ENCODE measurements at places on chromosomes 4 and X.

DNA sequence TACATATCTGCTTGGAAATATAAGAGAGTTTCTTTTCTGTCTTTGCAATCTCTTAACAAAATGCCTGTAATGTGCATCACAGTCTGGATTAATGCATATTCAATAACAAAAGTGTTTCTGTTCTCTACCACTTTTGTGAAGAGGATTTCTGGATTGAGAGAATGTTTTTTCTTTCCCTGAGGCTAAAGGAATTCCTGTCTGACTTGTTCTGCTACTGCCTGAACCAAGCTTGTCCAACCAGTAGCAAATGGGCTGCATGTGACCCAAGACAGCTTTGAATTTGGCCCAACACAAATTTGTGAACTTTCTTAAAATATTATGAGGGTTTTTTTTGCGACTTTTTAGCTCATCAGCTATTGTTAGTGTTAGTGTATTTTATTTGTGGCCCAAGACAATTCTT is 1133.9 kb downstream of the SH3BGRL start:
- DNase-seq, result peak; percentile 29

DNA sequence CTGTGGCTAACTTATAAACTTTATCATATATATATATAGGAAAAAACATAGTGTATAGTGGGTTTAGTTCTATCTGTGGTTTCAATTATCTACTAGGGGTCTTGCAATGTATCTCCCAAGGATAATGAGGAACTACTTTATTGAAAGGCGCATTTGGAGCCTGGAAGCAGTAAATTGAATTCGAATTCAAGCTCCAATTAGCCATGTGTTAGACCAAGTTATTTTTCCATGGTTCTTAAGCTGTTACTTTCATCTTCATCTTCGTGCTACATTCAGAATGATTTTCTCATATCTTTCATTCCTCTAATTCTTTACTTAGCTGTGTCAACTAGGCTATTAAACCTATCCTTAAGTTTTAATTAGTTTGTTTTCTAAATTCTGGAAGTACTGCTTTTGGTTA is 27.2 kb upstream of the MANBA start:
- no peak for DNase-seq

DNA sequence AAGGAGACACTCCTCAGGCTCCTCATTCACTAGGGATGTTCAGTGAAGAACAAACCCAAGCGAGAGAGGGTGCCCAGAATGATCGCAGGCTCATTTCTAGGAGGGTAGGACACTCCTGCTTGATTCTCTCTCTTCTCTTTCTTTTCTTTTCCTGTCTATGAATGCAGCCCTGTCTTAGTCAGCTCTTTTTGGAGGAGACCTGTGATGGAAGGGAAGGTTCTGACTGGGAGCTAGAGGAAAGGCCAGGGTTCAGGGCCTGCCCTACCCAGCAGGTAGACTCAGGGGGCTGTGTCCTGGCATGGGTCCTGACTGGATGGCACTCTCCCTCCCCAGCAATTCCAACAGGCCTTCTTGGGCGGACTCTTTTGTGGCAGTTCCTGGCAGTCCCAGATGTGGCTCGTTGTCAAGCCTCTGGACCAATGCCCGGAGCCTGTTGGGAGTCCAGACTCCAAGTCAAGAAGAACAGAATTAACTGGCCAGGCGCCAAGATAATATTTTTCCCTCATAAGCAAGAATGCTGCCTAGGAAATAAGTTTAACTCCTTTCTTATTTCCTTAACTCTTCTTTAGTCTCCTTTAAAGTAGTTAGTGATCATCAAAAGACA is 139.4 kb upstream of the SCML1 start:
- peak; percentile 27 for DNase-seq

GRCh38 chr4:99783940-99784339 is 32.7 kb upstream of the DAPP1 start:
- DNase-seq, result no peak

- no peak for DNase-seq
Measured at GRCh38 chr4:127525608-127526007, 107.1 kb upstream of the INTU start.

- no peak for DNase-seq
Measured at GRCh38 chr4:165967486-165967885, 94.4 kb downstream of the TLL1 start.

DNA sequence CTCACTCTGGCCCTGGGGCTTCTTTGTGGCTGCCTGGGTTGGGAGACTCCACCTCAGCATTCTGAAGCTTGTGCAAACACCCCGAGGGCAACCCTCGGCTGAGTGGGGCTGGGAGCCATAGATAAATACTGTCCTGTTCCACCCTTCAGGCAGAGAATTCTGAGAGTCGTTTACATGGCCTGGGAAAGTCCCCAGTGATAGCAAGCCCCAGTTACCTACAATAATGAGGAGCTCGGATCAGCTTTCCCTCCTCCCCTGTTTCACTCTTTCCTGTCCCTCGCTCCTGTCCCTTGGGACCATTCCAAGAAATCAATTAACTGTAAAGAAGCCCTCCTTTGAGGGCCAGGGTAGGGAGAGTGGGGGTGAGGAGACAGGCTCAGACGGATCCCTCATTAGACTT is 31.6 kb upstream of the DDX3X start:
- DNase-seq, result no peak

GRCh38 chr4:37758226-37758625 is 68.3 kb upstream of the PGM2 start:
- DNase-seq, result peak; percentile 43

DNA sequence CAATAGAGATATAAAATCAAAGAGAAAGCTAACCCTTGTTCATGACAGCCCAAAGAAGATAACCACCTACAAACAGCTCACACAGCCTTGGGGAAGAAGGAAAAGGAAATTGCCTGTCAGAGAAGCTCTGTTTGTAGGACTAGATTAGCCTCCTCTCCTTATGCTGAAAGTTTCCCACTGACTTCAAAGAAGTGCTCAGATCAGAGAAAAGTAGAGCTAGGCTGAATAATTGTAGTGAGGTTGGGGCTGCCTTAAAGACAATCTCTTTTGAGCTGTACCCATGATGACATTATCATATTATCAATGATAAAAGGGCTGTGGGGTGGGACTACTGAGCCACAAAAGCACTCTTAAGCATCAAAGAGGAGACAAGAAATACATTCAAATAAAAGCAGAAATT is 223.0 kb upstream of the GALNT7 start:
- no peak for DNase-seq

GRCh38 chr4:97593248-97593647 is 550.0 kb downstream of the STPG2 start:
- no peak for DNase-seq

DNA sequence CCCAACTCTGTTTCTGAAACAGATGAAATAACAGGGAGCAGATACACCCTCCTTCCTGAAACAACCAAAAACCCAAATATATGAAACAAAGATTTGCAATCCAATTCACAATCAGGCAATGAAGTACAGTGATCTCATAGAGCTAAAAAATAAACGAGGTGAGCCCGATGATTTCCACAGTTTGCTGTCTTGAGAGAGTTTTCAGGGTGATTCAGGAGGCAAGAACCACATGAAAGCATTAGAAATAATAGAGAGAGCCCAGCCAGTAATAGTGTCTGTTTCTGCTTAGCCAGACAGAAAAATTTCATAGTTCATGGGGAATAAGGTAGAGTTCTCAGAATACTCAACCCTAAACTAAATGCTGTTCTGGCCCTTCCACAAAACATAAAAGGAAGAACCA is 296.2 kb downstream of the PDHA2 start:
- DNase-seq, result no peak

DNA sequence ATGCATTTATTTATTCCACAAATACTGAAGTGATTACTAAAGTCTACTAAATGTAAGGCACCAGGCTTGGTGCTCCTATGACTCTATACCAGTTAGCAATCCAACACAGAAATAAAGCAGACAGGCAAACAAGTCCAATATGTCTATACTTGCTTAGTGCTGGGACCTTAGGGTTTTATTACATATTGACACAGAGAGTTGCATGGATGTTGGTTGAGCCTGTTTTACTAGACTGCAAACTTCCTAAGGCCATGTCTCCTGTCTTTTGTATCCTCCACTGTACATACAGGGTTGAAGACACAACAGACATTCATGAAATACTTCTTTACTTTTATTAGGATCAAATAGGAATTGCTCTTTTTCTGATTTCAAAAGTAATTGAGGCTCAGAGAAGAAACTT is 69.0 kb downstream of the LNX1 start:
- DNase-seq, result peak; percentile 4

- peak; percentile 52 for DNase-seq
Measured at GRCh38 chr4:52425751-52426326, 233.3 kb downstream of the USP46 start.

DNA sequence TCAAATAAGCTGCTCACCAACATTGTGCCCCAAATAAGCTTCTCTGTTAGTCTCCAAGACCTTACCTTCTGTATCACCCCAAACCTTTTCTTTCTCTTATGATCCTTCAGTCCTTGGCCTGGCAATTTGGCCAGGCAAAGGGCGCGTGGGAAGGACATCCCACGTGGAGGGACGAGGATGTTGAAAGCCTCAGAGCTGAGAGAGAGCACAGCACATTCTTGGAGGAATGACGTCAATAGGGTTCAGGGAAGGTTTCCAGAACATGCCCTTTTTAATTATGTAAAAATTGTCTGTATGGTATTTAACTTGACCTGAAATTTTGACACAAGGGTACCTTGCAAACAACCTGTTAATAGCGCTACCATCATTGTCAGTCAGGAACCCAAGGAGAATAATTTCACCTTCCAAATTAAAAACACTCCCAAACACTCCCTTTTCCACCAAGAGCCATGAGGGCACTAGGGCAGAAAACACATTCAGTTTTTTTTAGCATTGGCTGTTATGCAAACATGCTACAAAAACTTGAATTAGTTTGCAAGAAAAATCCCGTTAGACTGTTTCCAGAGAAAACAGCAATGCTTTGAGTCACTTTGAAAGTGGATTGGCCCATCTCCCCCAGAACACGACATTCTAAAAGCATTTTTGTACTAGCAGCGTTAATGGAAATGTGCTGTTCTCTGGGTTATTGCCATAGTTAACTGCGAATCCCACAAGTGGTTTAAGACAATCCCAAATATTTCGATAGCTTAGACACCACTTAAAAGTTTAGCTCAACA is 183.2 kb upstream of the PUDP start:
- DNase-seq, result no peak

DNA sequence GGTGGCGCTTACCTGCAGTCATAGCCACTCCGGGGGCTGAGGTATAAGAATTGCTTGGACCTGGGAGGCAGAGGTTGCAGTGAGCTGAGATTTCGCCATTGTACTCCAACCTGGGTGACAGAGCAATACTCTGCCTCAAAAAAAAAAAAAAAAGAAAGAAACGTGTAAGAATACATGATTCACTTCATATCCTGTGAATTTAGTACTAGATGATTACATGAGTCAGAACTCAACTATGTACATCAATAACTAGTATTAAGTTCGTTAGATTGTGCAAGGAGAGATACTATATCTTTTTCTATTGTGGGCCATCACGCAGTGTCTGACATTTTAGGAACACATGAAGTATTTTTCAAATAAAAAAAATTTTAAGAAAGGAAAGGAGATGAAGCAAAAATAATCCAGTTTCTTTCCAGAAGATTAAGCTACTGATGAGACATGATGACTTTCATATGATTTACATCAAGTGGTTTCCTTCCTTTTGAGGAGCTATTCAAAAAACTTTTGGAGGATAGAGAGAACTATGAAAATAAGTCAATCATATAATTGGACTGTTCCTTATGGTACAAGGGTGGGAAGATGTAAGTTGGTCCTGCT is 64.7 kb upstream of the EXOC1L start:
- no peak for DNase-seq

DNA sequence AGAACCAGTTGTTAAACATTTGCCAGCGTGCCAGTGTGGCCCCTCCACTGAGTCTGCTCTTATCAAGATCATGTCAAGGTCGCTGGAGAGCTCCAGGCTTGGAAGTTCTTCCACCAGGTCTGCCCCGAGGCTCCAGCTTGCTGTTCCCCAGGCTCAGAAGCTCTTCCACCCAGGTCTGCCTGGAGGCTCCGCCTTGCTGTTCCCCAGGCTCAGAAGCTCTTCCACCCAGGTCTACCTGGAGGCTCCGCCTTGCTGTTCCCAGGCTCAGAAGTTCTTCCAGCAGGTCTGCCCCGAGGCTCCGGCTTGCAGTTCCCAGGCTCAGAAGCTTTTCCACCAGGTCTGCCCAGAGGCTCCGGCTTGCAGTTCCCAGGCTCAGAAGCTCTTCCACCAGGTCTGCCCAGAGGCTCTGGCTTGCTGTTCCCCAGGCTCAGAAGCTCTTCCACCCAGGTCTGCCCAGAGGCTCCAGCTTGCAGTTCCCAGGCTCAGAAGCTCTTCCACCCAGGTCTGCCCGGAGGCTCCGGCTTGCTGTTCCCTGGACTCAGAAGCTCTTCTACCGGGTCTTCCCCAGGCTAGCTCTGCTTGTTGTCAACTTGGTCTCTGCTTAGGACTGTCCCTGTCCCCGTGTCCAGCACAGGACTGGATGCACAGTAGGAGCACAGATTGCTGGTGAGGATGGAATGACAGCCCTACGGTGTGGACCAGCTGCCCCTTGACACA is 54.4 kb downstream of the HMX1 start:
- DNase-seq, result no peak

DNA sequence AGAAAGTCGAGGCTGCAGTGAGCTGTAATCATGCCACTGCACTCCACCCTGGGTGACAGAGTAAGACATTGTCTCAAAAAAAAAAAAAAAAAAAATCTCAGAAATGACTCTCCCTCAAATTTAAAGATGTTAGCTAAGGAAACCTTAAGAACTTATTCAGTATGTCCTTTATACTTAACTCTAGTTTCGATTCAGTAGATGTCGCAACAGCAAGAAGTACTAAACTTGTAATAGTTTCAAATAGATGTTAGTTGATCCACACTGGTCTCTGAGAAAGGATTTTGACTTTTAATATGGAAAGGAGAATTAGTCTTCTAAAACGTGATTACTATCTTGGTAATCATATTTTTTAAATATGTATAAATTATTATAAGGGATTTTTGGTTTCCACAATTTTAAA is 29.6 kb downstream of the NKX3-2 start:
- no peak for DNase-seq

DNA sequence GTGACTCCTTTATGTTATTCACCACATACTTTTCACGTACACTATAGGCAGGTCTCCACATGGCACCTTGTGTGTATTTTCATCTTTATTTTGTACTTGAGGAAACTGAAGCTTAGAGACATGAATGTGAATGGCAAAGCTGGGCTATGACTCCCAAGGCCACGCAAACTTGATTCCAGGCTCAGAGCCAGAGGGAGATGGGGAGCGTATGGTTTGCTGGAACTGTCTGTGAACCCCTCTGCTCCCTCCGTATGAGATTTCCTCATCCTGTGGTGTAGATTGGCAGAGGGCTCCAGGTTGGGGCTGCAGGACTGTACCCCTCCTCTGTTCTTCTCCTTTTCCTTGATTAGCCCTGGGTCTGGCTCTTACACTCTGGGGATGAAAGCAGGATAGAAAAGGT is 16.1 kb upstream of the STARD8 start:
- DNase-seq, result no peak

- DNase-seq, result peak; percentile 23
Measured at GRCh38 chrX:109374262-109374960, 107.5 kb downstream of the GUCY2F start.

DNA sequence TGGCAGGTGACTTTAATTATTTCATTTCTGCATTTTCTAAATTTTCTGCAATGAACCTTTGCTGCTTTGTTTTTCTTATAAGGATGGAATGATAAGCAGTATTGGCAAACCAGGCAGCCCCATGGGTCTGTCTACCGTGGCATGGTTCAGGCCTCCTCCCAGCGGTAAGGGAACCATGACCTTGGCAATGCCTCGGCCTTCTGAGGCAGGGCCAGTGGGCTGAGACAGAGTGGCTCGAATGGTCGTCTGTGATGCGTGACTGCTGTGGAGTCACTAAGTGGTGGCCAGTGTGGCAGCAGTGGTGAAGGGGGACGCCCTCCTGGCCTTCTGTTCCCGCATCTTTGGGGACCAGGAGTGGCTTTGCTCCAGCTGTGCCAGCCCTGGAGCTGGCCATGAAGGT is 43.6 kb upstream of the GRPEL1 start:
- no peak for DNase-seq

Measured in DMS53 (cell line).